ENCODE measurements at places on chromosomes 2 and 18.

- no peak for DNase-seq
Measured at GRCh38 chr2:27959496-27959895, 69.0 kb downstream of the BABAM2 start.

GRCh38 chr2:203591642-203592041 is 56.5 kb upstream of the RAPH1 start:
- DNase-seq = no peak

- no peak for DNase-seq
Measured at GRCh38 chr18:43882358-43883055, 605.2 kb upstream of the SYT4 start.

GRCh38 chr2:174561283-174561971 is 36.2 kb downstream of the WIPF1 start:
- DNase-seq = no peak

- DNase-seq = no peak
Measured at GRCh38 chr18:47606526-47606925, 323.9 kb downstream of the SMAD2 start.

DNA sequence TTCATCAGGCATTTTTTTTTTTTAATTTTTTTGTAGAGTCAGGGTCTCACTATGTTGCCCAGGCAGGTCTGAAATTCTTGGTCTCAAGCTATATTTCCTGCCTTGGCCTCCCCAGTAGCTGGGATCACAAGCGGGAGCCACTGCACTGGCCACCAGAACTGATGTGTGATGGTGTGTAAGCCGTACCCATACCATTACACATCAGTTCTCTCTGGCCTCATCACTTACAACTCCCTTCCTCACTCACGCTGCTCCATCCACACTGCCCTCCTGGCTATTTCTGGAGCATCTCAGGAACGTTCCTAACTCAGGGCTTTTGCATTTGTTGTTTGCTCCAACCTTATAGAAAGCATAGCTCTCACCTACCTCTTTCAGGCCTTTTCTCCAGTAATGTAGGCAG is 834.5 kb upstream of the ID2 start:
- DNase-seq = no peak

DNA sequence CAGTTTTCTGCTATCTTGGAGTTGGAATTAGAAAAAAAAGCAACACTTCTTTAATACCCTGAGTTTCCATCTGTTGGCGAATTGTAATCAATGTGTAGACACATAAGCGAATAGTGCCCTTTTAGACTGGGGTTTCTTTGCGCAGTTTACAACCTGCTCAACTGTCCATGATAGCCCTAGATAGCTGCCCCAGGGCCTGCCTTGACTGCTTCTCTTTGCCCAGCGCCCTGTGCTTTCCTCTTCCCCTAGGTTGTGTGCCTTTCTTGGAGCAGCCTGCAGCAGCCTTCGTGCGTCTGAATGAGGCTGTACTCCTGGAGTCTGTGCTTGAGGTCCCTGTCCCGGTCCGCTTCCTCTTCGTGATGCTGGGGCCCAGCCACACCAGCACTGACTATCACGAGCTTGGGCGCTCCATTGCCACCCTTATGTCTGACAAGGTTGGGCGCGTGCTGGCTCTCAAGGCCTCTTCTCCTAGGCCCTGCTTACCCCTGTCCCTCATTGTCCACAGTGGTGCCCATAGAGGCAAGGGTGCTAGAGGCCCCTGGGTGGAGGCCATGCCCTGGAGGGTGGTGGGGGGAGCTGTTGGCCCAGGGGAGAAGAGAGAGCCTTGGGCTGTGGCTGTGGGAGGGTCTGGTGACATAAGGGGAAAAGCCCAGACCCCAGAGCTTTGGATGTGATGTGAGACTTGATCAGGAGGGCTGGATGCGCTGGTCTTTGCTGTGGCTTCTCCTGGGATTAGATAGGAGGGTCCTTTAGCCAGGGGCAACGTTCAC is 6.9 kb downstream of the SLC4A3 start:
- no peak for DNase-seq

GRCh38 chr2:8118940-8119781 is 562.7 kb upstream of the ID2 start:
- DNase-seq = no peak

DNA sequence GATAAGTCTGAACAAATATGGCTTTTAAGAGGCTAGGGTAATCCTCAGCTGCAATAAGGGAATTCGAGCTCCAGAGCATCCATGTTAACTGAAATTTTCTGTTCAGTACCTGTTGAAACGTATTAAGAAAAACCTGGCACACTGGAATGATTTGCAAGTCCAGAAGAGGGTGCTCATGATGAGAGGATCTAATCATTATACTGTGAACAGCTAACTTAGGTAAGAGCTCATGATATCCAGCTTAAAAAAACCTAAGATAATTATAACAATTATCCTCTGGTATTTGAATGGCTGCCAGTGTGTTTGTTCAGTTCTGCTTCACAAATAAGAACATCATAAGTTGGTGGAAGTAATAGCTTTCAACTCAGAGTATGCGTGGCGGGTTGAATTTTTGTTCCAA is 1118.3 kb upstream of the DDX18 start:
- no peak for DNase-seq

DNA sequence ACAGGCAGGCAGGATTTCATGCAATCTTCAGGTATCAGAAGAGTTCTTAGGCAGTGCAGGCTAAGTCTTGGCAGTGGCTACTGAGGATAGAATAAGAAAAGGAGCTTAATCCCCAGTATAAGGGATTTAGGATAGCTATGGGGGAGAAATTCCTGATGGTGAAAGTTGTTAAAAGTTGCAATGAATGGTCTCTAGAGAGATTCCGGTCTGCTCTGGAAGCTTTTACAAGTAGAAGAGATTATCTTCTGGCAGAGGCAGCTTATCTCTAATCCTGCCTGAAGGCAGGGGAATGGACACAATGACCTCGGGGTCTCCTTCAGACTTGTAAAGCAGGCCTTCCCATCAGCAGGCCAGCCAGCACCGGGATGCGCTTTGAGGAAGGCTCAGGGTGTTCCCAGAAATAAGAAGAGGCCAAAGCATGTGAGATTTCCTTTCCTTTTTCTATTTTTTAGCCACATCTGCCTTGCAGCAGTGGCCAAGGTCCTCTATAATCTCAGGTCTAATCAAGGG is 253.9 kb upstream of the KLHL29 start:
- no peak for DNase-seq

- no peak for DNase-seq
Measured at GRCh38 chr18:41038071-41038470, 917.0 kb upstream of the PIK3C3 start.

DNA sequence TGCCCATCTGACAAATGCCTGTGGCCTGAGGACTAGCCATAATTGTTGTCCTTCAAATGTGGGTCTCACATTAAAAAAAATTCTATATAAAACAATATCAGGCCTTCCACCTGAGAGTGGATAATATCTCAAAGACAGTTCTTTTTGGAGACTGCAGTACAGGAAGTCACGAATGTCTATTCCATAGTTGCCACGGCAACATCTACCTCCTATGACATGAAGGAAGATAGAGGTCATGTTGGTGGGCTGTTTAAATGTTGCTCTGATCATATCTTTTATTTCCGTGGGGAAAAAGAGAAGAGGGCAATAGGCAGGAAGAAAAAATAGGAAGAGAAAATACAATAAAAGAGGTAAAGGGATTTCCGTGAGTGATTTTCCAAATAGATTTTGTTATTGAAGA is 151.8 kb downstream of the ARL6IP6 start:
- no peak for DNase-seq

DNA sequence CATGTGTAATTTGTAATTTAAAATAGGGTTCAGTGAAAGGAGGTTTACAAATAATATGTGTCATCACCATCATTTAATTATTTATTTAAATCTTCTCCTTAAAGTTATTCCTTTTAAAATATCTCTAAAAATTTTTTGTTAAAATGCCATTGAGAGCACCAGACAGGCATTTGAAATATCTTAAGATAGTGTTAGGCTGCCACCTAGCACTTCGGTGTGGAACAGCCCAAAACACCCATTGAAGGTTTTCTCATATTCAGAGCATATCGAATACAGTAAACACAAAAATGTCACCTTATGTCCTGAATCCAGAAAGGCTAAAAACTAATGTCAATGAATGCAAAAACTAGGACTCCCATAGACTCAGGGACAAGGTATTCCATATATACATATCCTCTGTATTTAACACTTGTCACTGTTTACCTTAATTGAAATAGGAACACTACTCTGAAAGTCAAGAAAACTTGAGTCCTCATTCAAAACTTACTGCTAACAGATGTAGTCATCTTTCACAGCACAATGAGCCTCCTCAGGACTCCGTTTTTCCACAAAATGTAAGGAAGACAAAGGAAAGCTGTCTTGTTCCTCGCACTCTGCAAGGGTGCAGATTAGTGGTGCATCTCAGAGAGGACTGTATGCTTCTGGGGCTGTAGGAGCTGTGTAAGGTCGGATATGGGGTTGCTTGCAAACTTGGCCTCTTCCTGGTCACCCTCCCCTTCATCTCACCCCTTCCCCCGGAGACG is 329.5 kb downstream of the PAX3 start:
- DNase-seq = no peak

DNA sequence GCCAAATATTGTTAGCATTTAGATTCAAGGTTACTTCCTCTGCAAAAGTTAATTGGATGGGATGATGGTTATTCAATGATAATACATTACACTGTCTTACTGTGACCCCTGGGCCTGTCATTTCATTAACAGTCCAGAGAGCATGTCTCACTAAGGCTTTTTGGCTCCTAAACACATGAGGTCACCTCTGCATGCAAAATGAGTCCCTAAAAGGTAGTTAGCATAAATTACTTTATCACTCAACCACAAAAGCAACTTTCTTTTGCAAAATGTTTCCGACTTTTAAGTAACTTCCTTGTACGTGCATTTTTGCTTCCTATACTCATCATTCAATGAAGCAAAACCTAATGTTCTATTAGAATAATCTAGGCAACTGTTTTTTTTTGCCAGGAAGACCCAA is 16.8 kb upstream of the AGFG1 start:
- DNase-seq = no peak
